CD4-positive, CD25-positive, alpha-beta regulatory T cell (primary cell): ENCODE measurements at places on chromosomes 4 and X. TPM values are rescaled to one million over a fixed set of nuclear protein-coding genes. Genes with fewer than 3 reads are reported as not detected.

APLN gene
- not detected for total RNA-seq

PDLIM5 gene
- total RNA-seq, result 36.5 TPM

SPANXN3 gene
- not detected for total RNA-seq

DNA sequence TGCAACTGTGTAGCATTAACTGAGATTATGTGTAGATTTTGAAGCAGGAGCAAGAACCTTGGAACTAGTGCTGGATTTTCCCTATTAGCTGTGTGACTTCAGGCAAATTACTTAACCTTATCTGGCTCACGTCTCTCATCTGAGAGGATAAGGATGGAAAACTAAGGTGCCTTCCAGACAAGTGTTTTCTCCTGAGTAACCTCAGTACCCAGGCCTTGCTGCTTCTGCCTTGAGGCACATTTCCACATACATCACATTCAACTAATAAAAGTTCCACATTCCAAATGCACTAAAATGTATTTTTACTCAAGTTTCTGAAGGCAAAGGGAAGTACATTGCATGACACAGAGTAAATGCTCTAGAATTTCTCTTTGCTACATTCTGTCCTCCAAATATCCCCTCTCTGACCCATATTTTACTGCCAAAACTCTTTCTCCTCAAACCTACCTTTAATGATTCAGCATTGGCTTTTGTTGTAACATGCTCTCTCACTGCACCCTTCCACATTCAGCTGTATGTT lies 195.4 kb upstream of the ADGRL3 start:
- no peak for DNase-seq
